ENCODE measurements at places on chromosomes 3 and 15.
A peak's percentile ranks its signal among the peaks of the same experiment; 100 is the strongest.

DNA sequence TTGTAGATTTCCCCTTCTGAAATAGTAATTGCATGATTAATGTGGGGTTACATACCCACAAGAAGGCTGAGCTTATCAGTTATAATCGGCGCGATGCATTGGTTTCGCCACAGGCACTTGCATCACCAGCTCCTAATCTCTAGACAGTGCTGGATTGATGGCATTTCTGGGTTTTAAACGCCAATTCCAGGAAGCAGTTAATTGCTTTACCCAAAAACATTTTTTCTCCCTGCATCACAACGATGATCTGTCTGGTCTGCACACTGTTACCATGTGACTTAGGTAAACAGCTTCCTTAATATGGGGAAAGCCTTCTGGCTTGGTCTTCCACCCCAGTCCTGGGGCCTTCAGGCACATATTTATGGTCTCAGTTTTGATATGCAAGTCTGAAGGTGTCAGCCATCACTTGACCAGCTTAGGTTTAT is 70.0 kb upstream of the HEG1 start:
- peak; percentile 83 for DNase-seq

DNA sequence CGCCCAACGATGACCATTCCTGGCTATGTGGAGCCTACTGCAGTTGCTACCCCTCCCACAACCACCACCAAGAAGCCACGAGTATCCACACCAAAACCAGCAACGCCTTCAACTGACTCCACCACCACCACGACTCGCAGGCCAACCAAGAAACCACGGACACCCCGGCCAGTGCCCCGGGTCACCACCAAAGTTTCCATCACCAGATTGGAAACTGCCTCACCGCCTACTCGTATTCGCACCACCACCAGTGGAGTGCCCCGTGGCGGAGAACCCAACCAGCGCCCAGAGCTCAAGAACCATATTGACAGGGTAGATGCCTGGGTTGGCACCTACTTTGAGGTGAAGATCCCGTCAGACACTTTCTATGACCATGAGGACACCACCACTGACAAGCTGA is 22.6 kb upstream of the BSN start:
- no peak for DNase-seq

- no peak for DNase-seq
These were observed 273.6 kb upstream of the PROK2 start for GRCh38 chr3:72058493-72059081.

DNA sequence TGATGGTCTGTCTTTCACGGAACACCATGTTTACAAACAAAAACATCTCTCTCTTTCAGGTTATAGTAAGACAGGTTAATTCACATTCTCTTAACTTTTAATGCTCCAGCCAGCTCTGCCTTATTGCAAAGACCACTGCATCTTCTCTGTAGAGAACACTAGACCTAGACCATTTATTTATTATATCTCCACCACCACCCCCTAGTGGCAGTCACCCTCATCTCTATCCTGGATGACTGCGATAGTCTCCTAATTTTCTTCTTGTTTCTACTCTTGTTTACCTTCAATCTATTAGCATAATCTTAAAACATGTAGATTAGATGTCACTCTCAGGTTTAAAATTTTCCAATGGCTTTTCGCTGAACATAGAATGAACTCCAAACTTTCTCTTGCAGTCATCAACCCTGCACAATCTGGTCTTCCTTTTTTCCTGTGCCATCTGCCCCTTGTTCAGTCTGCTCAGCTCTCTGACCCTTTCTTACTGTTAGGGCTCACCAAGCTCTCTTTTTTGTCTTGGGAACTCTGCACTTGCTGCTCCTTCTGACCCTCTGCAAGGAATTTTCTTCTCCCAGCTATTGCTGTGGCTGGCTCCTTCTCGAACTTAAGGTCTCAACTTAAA is 155.6 kb downstream of the SQOR start:
- peak; percentile 27 for DNase-seq

DNA sequence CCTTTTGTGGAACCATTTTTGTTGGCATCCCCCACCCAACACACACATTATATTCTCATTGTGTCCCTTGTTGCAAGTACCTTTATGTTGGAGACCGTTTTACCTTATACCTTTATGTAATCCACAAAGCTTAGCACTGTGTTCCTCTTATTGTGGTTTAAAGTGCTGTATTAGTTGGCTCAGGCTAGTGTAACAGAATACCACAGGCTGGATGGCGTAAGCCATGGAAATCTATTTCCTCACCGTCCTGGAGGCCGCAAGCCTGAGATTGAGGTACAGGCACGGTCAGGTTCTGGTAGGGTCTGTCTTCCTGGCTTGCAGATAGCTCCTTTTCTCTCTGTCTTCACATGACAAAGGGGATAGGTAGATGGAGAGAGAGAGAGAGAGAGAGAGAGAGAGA is 302.8 kb downstream of the ROBO2 start:
- no peak for DNase-seq

- DNase-seq = no peak
These were observed 5.1 kb upstream of the FLNB start for GRCh38 chr3:58003093-58003492.

GRCh38 chr3:2099028-2099671 is 484 bp downstream of the CNTN4 start:
- DNase-seq = no peak

DNA sequence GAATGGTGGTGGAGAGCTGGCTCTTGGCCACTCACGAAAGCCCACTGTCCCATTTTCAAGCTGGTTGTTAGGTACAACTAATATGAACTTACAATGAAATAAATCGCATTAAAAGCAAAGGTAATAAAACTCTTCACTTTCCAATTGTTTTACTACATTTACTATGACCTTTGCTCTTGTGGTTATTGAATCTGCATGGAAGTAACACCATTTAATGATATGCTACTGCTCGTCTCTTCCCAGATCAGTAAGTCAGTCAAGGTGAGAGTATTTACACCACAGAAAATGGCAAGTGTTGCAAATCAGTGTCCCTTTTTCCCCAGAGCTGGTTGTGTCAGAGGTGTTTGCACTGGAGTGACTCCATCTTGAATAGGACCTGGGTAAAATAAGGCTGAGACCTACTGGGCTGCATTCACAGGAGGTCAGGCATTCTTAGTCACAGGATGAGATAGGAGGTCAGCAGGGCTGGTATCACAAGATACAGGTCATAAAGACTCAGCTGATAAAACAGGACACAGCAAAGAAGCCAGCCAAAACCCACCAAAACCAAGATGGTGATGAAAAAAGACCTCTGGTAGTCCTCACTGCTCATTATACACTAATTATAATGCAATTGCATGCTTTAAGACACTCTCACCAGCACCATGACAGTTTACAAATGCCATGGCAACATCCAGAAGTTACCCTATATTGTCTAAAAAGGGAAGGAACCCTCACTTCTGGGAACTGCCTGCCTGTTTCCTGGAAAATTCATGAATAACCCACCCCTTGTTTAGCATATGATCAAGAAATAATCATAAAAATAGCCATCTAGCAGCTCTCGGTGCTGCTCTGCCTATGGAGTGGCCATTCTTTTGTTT is 57.6 kb downstream of the FRMD4B start:
- DNase-seq = no peak

DNA sequence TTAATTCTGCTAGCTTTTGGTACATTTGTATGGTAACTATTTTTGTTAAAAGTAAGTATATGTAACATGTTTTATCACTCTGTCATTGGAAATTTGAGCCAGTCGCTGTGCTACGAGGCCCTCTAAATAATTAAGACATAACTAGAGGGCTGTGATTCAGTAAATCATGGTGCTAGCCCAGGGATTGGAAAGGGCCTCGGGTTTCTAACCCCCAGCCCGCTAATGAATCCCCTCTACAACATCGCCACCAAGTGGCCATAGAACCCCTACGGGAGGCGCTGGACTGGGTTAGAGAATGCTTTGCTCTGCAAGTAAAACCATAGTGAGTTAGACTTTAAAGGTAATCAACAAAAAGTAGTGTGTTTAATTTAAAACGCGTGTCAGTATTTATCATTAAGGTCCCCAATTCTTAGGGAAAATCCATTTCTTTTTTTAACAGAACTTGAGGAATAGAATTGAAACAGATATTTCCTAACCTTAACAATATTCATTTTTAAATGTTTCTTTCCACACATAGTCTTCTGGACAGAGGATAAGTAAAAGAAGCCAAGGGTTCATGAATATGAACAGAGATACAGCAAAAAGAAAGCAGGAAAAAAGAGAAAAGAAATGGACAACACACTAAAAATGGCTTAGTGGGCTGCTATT is 744.7 kb downstream of the EPHA3 start:
- peak; percentile 15 for DNase-seq
